ENCODE measurements at places on chromosomes 7 and 10.

DNA sequence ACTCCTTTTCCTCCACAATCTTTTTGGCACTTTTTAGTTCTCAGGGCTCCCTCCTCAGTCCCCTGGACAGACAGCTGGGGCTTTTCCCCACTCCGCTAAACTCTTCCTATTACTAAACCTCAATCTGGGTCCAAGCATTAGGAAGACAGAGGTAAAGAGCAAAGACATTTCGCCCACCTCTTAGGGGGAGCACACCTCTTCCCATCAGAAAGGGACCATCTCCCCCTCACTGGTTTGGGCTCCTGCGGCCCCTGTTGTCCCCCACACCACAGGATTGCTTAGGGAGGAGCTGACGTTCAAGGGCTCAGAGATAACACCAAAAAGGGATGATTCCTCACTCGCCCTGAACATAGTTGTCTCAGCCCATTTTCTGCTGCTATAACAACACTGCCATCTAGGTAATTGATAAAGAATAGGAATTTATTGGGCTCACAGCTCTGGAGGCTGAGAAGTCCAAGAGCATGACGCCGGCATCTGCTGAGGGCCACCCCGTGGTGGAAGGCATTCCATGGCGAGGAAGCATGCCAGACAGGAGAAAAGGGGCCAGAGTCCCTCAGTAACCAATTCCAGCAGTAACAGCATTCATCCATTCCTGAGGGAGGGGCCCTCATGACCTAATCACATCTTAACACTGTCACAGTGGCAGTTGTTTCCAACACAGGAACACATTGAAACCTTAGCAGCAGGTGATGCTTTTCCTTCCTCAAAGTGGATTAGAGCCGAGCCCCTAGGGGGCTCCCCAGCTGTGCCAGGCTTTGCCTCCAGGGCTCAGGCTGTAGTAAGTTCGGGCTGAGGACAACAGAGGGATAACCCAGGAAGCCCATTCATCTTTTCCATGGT is 209.6 kb downstream of the EBF3 start:
- no peak for DNase-seq

DNA sequence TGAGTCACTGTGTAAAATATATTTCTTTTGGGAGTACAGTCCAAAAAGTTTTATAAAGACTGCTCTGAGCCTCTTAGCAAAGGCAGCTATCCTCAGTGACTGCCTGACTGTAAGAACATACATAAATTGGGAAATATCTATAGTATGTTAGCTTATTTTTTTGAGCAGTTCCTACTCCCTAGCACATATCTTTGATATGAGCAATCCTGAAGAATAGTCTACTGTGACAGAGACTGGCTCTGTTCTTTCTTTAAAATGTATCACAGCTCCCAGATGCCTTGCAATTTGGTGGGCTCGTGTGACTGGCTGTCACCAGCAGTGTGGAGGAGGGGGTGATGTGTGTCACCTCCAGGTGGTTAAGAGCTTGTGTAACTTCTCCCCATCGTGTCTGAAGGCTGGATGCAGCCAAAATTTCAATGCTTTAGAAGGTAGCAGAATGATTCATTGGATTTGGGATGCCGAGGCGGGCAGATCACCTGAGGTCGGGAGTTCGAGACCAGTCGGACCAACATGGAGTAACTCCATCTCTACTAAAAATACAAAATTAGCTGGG is 47.9 kb downstream of the MTERF1 start:
- no peak for DNase-seq

DNA sequence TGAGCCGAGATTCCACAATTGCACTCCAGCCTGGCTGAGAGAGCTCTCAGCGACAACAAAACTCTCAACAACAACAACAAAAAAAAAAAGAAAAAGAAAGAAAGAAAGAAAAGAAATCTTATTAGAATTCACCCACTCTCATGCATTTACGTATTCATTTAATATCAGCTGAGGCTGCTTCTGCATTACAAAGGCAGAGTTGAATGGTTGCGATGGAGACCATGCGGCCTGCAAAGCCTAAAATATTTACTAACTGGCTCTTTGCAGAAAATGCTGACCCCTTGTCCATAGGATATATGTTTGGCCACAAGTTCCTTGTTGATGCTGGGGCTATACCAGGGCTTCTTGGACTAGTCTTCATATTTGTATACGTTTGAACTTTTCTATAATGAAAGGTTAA is 109.4 kb downstream of the SPDYE5 start:
- DNase-seq = no peak

GRCh38 chr10:49605216-49605938 is 4.7 kb upstream of the SLC18A3 start:
- DNase-seq = no peak

DNA sequence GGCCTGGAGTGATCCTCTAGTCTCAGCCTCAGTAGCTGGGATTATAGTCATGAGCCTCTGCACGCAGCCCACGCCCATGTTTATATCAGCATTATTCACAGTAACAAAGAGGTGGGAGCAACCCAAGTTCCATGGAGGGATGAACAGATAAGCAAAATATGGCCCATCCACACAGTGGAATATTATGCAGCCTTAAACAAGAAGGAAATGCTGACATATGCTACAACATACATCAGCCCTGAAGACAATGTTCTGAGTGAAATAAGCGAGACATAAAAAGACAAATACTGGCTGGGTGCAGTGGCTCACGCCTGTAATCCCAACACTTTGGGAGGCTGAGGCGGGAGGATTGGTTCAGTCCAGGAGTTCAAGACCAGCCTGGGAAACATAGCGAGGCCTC is 21.5 kb upstream of the PFKFB3 start:
- no peak for DNase-seq

DNA sequence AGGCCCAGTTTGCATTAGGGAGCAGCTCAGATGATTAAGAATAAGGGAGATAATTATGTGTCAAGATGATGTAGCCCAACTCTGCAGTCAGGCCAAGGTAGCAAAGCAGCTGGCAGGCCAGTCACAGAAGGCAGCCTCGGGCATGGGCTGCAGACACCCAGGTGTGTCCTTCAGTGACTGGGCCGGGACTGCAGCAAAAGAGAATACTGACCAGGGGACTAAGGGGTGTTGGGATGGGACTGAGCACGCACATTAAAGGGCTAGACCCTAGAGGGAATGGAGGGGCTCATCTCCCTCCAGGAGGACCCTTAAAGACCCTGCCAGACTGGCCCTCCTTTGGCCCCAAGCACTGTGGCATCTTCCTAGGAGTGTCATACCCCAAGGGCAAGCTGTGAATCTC is 38.7 kb downstream of the PAX2 start:
- no peak for DNase-seq

- DNase-seq = no peak
Observed at GRCh38 chr7:3239291-3239691, 61.8 kb upstream of the SDK1 start.

GRCh38 chr7:106035568-106035967 is 72.5 kb downstream of the CDHR3 start:
- no peak for DNase-seq

DNA sequence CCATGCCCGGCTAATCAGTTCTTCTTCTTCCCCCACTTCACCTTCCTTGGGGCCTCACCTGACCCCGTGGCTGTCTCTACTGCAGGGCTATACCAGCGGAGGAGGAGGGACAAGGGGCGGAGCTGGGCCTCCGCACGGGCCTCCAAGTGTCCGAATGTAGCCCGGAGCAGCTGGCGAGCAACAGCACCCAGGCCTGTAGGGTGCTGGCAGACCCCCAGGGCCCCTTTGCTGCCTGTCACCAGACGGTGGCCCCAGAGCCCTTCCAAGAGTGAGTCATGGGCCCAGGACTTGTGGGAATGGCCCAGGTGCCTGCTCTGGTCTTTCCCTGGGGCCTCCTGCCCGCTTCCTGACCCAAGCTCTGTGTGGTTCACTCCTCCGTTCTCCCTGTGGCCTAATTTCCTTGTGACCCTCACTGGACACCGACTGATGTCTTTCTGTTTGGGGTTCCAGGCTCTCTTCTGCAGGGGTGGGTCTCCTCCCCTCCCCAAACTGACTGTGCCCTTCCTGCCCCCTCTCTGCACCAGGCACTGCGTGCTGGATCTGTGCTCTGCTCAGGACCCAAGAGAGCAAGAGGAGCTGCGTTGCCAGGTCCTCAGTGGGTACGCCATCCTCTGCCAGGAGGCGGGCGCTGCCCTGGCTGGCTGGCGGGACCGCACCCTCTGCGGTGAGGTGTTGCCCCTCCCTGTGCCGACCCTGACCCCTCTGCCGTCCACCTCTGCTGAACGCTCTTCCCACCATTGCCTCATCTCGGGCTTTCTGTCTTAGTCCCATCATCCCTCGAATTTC is 35.2 kb downstream of the EPHB4 start:
- no peak for DNase-seq

GRCh38 chr7:3673524-3673923 is 372.5 kb downstream of the SDK1 start:
- peak; percentile 72 for DNase-seq

DNA sequence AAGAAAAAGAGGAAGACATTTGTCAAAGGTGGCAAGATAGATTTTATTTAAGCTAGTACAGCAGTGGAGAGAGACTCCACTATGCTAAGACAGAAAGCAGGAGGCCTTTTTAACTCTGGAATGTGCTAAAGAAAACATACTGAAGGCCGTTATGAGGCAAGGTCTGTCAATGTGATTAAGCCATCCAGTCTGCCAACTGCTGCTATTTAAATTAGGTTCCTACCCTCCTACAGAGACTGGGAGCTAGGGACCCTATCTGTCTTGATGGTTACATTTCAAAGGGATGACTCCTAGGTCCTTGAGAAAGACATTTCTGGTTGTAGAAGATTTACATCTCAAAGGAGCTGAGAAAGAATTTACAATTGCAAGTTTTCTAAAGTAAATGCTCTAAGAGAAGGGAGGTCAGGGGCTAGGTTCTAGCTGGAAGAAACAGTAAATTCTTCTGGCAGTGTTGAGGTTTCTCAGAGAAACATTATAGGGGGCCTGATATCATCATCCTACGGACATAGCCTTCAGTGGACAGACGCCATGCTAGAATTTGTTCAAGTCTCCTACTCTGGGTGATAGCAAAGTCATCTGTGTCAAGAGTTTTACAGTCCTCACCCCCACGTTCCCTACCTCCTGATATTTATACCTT is 211.6 kb downstream of the PHF14 start:
- no peak for DNase-seq

DNA sequence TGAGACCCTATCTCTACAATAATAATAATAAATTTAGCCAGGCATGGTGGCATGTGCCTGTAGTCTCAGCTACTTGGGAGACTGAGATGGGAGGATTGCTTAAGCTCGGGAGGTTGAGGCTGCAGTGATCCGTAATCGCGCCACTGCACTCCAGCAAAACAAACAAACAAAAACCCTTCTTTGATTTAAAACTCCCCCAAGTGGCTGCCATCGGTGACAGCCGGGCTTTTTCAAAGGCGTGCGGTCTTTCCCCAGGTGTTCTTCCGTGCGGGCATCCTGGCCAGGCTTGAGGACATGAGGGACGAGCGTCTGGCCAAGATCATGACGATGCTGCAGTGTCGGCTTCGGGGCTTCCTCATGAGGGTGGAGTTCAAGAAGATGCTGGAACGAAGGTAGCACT is 1.9 kb upstream of the MYH16 start:
- peak; percentile 31 for DNase-seq

DNA sequence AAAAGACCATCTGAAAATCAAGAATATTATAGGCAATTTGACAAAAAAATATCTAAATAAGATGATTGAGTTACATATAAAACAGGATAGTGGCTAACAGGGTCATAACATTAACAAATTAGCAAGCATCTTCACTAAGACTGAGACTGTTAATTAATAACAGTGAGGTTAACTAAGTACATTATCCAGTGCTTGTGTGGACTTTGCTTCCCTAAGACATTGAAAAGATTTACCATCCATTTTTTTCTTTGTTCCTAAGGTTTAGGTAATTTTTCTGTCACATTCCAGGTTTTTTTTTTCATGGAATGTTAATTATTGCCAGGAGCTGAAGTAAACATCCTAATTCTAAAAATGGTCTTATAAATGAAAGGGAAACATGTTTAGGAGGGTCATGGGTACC is 227.6 kb downstream of the ANKRD7 start:
- no peak for DNase-seq
